Activated CD4-positive, alpha-beta T cell treated with anti-CD3 and anti-CD28 coated beads, Interleukin-2, amount 10 ng/mL, durations not matched to agents 24 days and 14 days (primary cell): ENCODE measurements at places on chromosomes 5 and 9. TPM values are rescaled to one million over a fixed set of nuclear protein-coding genes. Genes with fewer than 3 reads are reported as not detected.

Gene RAB14
- 61.4 and 65.1 TPM in 2 replicates for total RNA-seq

Gene PAPPA
- not detected in 2 replicates for total RNA-seq

Gene OLFM1
- total RNA-seq = 0.19 and 0.35 TPM in 2 replicates

Gene PIP5KL1
- 0.89 and 0.90 TPM in 2 replicates for total RNA-seq

Gene SH3GL2
- total RNA-seq = not detected in 2 replicates

Gene C5orf52
- 0.42 TPM in 1 of 2 replicates, not detected in the other for total RNA-seq

Gene INSL6
- not detected in 2 replicates for total RNA-seq

Gene PTGER4
- 49.1 and 53.0 TPM in 2 replicates for total RNA-seq

Gene DNLZ
- total RNA-seq = 31.5 and 34.0 TPM in 2 replicates

Gene PHYHD1
- 0.45 and 0.47 TPM in 2 replicates for total RNA-seq
